ENCODE measurements at places on chromosomes 2 and 18.

GRCh38 chr18:12750076-12750714 is 47.4 kb downstream of the PSMG2 start:
- no peak for DNase-seq

DNA sequence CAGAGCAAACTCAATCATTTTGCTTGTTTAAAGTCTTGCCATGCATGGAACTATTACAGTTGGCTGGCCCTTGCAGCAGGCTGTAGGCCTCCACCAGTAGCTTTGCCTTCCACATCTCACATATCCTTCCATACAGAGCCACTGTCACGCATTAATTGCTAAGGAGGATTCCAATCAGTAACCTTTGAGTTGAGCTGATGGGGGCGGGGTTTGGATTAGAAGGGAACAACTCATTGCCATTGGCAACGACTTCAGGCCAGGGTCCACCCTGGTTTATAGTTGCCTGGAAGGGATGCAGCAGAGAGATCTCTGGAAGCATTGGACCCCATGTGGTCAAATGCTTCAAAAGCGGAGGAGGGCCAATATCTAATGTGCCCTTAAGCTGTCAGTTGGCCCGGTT is 63.3 kb upstream of the TTC39C start:
- no peak for DNase-seq

DNA sequence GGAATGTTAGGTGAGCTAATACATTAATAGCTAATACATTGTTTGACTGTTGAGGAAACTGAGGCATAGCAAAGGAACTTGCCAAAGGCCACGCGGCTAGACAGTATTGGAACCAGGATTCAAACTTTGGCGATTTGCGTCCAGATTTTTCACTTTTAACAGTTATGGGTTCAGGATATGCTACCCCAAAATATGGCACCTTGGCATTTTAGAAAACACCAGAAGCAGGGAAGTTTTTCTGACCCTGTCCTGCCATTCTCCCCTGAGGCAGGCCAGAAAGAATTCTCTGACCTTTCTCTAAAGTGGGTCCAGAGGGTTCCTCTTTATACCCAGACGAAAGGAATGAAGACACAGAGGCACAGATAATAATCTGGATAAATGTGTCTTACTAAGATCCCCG is 166.9 kb downstream of the MYCN start:
- DNase-seq = no peak

DNA sequence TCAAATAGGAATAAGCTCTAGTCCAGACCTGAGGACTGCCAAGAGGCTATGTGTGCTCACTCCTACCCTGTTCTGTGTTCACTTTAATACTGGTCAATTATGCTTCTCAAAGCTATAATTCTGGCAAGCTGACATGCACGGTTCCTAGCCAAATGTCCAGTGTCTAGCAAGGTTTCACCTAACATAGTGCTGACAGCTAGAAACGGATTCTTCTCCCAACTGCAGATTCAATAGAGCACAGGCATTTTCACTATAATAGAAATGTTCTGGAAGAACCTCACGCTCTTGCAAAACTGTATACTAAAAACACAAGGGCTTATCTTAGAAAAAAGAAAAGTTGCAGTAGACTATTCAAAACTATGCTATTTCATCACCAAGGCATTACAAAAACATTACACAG is 45.1 kb downstream of the HDAC4 start:
- no peak for DNase-seq

- no peak for DNase-seq
These were observed 58.4 kb downstream of the SH3BP4 start for GRCh38 chr2:235010117-235010714.

GRCh38 chr2:173218326-173219056 is 136.2 kb upstream of the CDCA7 start:
- no peak for DNase-seq

GRCh38 chr2:145012214-145012670 is 492.3 kb upstream of the ZEB2 start:
- no peak for DNase-seq

GRCh38 chr2:106012591-106013347 is 181.3 kb downstream of the UXS1 start:
- no peak for DNase-seq

DNA sequence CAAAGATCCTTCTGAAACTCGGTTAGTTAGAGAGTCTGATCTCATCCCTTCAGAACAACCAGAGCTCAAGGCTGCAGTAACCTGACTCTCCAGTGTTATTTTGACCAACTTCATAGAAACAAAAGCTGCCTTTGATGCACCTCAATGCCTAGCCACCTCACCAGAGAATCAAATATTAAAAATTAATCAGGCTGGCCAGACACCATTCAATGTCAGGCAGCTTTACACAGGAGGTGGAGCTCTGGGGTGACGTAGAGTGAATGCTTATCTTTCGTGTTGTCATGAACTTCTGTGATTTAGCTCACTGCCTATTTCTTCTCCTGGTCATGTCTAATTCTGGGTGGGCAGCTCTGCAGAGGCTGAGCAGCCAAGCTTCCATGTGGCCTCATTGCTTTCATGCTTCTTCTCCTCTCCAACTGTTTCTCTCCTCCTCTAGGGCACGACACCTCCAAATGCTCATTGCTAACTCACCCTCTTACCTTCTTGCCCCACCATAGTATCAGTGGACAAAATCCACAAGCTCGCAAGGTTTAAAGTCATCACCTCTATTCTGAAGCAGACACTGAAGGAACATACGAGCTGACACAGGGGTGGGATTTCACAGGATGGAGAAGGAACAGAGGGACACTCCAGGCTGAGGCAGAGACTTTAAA is 39.4 kb downstream of the AAK1 start:
- no peak for DNase-seq

DNA sequence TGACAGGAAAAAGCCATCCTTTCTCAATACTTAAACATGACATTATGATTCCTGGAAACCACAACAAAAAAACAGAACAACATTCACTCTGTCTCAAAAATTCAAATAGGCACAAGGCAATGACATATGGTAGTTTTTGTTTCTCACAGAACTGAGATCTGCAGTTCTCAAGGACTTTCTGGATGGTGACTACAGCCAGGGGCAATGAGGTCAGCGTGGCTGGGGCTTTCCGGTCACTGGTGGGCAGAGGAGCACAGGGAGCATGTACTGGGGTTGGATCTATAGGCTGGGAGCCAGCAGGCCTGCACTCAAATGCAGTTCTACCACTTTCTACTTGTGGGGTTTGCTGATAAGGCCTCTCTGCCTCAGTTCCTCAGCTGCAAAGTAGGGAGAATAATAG is 72.0 kb downstream of the CTAGE1 start:
- no peak for DNase-seq
